Eye (tissue), 1 donor: ENCODE measurements at places on chromosomes 1 and 21.

GRCh38 chr1:61332196-61332753 lies 249.9 kb downstream of the NFIA start:
- no peak for DNase-seq

DNA sequence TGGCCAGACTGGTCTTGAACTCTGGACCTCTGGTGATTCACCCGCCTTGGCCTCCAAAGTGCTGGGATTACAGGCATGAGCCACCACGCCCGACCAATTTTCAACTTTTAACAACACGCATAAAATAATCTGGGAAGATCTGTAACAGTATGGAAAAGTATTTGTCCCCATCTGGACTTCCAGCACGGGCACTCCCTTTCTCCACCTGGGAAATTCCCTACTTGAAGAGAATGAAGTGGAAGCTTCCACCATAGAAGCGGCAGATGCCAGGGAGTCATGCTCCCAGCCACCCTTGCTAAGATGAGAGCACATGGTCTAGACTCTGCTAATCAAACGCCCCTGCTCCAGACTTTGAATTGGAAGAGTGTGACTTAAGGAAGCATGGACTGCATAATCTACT lies 9.0 kb upstream of the GPR137B start:
- DNase-seq, result no peak

DNA sequence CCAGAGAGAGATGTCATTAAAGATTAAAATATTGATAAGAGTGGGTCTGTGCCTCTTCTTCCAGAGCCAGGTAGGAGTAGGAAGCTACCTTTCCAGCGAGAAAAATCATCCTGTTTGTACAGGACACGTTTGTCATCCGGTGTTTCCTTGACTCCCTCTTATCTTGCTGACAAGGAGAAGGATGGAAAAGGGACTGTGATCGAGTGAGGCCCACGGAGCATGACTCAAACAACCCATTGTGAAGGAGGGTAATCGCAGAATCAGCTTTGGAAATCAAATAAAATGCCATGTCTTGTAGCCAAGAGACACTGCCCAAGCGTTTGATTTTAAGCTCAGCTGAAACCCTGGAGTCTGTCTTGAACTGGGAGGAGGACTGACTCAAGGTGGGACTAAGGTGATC lies 97.7 kb downstream of the IGSF21 start:
- DNase-seq, result no peak

DNA sequence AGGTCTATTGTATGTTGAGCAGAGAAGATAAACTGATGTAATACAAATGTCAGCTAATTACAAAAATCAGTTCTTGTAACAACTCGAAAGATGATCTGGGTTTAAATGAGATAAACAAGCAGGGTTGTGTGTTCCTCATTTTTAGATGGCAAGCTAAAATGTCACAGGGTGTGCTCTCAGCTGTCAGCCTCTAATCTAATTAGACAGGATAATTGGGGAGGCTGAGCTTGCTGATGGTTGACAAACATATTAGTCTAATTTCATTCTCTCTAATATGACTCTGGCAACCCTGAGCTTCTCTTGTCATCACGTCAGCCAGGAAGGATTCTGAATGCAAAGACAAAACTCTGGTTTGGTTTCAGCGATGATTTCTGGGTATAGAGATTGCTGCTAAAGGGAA lies 335.3 kb upstream of the KAZN start:
- peak; percentile 50 for DNase-seq

DNA sequence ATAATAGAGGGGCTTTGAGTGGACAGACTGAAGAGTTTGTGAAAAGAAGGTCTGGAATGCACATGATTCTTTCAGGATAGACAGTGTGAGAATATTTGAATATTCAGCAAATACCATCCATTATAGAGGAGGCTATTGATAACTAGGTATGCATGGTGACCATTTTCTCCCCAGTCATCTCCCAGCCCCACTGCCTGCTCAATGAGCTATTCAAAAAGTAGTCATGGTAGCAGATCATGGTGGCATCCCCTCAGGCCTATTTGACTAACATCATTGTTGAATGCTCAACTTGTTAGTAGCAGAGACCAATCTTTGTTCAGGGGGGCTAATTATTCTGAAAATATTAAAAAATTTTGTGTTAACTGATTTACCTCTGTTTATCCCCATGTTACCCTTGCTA lies 311.6 kb downstream of the S1PR1 start:
- no peak for DNase-seq

GRCh38 chr1:183139281-183139942 lies 46.7 kb upstream of the LAMC2 start:
- DNase-seq, result no peak

DNA sequence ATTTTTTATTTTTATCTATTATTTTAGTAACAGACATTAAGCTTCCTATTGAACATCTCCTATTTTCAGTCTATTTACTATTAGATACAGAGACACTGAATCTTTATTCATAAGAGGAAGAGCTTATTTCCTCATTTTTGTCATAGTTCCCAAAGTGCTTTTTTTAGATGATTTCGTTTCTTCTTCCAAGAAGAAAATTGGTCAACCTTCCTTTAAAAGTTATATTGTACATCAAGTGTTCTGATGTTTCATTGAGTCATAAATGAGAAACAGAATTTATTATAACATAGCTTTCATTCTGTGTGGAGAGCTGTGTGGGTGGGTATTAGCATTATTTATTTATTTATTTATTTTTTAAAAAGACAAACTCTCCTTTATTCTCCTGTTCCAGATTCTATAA lies 50.6 kb upstream of the BACH1 start:
- no peak for DNase-seq
